ENCODE measurements at places on chromosomes 11 and 22.

DNA sequence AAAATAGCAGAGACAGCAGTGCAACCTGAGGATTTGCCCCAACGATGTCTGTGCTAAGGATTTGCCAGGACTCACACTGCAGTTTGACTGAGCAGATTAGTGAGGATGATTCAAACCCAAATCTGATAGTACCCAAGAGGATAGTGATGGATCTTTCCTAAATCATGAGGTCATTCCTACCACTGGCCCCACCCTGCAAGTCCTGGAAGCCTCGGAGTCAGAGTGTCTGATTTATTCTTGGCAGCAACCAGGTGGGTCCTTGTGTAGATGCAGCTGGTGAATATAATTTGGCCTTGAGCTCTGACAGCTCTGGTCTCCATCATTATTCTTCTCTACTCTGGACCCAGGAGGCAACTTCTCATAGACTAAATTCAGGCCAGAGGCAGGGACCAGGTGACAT is 179.3 kb upstream of the RAG2 start:
- no peak for DNase-seq

GRCh38 chr11:69711822-69712801 is 8.3 kb upstream of the FGF19 start:
- DNase-seq, result no peak

DNA sequence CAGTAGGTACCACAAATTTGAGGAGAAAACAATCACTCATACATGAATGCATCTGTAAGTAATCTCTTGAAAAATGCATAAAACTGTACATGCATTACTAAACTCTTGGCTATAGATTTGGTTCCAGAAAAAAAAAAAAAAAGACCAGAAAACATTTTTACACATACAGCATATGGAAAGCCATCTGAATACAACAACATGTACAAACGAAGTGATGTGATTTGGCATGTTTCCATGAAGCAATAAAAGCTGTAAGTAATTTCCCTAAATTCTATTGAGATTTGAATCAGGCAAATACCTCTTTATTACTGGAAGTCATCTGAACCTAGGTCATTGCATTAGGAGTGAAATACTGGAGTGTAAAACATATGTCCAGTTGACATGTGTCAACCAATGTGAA is 31.9 kb upstream of the ZC3H12C start:
- DNase-seq, result no peak

DNA sequence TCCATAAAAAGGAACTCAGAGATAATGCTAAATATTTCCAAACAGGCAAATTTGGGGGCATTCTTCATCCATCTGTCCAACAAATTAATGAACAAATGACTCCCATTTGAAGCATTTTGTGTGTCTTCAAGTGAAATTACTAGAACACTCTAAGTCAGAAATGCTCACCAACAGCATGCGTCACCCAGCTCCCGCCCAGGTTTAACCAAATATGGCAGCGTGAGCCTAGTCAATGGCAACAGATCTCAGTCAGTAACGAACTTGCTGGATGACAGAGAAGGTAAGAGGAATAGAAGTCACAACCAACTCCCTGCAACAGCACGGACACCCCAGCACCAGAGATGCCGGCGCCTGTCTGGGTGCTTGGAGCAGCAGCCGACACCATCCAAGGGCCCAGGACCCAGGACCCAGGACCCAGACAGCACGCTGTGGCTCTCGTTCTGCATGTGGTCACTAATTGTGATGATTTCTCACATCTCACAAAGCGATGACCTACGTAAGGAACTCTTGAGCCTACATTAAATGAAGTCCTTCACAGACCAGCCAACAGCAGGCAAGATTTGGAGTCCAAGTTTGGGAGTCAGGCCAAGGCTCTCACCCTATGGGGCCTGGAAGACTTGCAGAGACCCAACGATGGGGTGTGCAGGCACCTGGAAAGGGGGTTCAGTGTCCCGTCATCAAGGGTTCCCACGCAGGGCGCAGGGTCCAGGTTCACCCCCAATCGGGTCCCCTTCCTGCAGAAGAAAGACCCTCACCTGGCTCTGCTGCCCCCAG is 556.9 kb downstream of the BRD1 start:
- no peak for DNase-seq

DNA sequence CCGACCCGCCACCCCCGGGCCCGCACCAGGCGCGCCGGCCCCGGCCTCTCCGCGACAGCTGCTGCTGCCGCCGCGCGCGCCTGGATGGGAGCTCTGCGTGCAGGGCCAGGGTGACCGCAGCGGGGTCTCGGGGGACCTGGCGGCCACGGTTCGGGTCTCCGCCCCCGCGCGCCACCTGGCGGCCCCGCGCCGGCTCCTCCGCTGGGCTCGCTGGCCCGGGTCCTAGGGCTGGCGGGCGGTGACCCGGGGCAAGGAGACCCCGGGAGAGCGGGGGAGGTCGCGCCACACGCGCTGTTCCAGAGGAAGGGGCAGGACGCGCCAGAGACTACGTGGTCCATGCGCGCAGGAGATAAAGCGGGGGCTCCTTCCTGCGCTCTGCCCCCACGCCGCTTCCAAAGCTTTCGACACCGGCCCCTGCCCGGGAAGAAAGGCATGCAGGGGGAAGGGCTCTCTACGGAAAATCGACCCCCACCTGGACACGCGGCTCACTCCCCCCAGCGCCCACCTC is 562 bp downstream of the SHANK2 start:
- no peak for DNase-seq

GRCh38 chr11:36296884-36297543 is 926 bp downstream of the PRR5L start:
- DNase-seq, result no peak

DNA sequence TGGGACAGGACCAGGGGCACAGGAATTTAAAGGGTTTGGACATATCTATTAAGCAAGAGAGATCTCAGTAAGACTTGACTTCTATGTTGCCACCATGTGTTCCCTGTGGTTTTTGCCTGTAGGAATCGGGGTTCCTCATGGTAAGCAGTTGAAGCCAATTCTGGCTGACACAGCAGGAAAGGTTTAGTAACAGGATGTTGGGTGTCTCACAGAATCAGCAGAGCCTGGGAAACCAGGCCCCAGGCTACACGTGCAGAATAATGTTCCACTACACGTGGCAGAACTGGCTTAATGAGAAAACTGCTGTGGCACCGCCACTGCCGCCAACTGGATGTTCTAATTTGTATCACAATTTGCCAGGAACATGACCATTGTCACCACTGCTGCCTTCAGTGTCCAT is 264.6 kb upstream of the PLET1 start:
- peak; percentile 48 for DNase-seq

- no peak for DNase-seq
Observed at GRCh38 chr11:72704028-72704782, 30.0 kb upstream of the PDE2A start.

DNA sequence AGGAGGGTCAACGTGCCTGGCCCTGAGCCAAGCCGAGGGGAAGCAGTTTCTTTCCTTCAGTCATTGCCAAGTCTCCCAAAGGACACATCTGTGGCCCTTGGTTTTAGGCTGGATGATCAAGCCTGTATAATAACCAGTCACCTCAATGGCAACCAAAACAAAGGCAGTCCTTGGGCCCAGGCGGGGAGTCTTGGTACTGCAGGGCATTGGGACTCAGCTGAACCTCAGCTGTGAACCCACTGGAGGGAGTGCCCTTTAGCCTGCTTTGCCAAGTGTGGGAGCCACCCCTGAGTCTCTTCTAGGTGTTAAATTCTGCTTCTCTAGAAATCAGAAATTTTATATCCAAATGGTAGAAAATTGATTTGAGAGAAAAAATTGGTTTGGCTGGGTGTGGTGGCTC is 36.9 kb downstream of the CPT1A start:
- DNase-seq, result no peak

DNA sequence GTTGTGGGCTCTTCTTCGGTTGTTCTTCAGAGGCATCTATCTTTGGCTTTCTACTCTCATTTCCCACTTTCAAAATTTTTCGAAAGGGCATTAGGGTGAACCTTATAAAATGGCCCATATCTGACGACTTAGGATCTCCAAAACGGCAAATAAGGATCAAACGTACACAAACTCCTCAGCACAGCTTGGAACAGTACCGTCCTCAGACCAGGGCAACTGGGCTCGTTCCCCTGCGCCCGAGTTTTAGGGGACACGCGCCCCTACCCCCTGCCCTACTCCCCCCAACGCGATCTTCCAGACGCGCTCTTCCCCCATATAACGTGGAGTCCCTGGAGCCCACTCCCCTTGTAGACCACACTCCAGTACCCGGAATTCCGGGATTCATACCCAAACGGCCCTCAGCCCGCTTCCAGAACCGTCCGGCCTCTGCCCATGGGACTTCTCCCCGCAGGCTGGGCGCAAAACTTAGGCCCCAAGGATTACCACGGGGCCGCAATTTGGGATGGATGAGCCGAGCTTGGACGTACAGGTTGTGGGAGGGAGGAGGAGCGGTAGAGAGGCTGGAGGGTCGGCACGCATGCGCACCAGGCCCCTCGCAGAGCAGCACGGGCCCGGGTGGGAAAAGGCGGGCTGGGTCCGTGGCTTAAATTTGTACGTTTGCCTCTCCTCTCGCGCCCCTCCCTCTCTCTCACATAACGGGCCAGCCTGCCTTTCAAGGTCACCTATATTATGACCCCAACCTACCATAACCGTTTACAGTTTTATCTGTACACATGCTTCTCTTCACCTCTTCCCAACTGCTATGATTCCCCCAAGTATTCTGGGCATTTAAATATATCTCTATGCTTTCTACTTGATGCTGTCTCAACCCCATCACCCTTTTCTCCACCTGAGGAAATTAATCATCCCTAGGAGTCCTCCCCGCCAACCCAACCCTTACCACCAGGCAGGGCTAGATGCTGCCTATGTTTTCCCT is 3.4 kb downstream of the CCDC89 start:
- DNase-seq, result peak; percentile 80

Measured in lower lobe of right lung (tissue), 2 donors.